ENCODE measurements at places on chromosomes 6 and 20.

DNA sequence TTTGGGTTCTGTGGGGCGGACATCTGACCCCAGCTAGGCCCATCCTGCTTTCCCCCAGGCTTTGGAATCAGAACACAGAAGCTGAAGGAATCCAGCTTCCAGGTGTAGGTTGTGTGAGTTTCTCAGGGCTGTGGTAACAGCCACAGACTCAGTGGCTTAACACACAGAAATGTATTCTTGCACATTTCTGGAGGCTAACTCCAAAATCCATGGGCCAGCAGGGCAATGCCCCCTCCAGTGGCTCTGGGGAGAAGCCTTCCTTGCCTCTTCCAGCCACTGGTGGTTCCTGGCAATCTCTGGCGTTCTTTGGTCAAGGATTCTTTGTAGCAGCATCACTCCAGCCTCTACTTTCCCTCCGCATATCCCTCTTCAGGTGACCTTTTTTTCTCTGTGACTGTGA, 1.3 kb upstream of the EMILIN3 start:
- DNase-seq = no peak

DNA sequence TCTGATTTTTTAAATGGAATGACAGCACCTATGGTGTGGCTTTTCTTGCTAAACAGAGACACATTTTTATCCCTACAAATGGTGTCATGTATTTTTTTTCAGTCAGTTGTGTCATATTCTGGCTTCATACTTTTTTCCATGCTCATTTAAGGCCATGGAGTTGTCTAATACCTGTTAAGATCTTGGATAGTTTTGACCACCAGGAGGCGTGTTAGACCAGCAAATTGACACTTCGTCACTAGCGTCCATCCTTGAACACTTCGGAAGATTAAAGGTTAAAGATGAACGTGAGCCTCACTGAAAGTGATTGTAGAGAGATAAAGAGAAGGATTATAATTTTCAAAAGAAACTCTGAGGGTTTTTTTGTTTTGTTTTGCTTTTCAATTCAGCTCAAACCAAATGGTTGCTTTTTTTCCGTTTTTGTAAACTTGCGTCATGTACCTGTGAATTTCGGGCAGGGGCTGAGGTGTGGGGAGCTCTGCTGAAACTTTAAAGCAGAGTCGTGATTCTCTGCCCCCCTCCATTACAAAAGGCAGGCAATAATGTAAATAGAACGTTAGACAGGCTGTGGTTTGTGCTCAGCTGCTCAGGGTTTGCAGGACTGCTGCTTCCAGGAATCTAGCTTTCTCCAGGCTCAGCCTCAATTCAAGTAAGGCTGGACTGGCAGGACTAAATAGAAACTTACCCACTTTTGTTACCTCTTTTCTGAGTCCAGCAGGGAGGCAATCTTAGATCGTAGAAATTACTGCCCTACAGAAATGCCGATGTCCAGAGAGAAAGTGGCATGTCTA, 245.1 kb downstream of the FOXA2 start:
- peak; percentile 8 for DNase-seq

DNA sequence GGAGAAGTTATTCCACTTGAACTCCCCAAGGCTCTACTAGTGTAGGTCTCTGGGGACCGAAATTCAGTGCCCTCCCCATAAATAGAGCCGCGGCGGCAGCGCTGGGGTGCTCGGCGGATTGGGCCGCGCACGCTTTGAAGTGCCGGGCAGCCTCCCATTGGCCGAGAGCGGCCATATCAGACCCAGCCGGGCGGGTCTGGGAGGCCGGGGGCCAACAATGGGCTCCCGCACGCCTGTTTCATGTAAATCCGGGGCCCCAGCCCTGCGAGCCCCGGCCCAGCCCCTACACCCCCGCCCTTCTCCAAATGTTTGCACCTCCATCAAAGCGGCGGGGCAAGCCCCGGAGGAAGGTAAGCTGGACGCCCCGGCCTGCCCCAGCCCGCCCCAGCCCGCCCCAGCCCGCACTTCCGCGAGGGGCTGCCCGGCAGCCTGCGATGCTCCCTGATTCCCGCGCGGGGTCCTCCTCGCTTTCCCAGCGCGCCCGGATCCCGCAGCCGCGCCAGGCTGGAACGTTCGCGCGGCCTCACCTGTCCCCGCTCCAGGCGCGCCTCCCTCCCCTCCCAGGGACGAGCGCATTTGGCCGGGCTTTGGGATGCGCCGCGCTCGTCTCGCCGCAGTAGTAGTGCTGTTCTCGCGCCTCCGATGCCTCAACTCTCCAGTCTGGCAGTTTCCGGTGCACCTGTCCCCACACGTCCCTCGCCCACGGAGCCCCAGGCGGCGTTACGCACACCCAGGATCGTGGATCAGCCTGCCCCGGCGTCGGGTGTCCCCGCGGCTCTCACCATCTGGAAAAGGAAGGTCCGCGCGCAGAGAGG, at the start of gene TBXT:
TBXT (minus strand) TSS at position 51 of the 815 bp plus-strand sequence. CDS start 260 bp downstream, outside the sequence.
- no peak for DNase-seq

DNA sequence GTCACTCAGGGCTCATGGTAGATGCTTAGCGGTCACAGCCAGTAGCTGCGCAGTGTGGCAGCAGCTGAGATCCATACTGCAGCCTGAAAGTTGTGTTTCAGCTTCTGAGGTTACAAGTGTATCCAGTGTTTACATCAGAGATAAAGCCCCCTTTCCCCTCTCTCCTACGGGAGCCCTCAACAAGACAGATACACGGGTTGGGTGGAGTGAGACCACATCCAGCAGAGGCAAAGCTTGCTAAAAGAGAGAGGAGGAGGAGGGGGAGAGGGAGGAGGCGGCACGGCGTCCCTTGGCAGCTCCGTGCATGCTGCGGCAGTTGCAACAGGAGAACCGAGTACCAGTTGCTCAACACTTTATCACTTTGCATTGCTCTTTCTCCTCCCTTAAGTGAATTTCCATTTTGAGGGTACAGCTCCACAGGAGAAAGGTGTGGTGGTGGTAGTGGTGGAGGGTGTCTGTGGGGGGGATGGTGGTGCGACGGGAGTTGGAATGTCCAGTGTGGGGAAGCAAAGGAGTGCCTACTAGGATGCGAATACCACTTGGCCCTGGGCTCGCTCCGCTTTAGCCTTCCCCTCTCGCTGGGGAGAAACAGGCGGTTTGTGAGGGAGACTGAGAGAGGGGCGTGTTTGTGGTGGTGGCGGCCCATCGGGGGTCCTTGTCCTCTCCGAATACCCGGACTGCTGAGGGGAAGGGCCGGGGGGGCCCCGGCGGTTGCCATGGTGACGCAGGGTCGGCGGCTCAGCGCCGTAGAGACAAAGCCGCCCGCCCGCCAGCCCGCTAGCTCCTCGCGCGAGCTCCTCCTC, 405 bp upstream of the RNF182 start:
- DNase-seq = no peak

- DNase-seq = no peak
Measured at GRCh38 chr6:166566026-166567011, 20.2 kb downstream of the RAMACL start.

DNA sequence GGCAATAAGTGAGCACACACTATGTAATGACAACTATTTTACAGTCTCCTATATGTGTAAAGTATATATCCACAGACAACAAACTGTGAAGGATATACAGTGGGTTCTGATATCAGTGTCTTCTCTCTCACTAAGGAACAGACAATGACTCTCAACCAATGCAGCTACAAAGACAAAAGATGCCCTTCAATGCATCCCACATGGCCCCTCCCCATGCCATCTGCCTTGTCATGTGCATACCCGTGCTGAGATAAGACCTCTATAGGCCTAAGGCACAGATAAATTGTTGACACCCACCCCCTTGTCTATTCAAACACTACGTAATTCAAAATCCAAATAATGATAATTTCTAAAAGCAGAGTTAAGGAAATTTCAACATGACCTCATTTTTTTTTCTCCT, 1123.5 kb upstream of the MAP3K7 start:
- DNase-seq = no peak

DNA sequence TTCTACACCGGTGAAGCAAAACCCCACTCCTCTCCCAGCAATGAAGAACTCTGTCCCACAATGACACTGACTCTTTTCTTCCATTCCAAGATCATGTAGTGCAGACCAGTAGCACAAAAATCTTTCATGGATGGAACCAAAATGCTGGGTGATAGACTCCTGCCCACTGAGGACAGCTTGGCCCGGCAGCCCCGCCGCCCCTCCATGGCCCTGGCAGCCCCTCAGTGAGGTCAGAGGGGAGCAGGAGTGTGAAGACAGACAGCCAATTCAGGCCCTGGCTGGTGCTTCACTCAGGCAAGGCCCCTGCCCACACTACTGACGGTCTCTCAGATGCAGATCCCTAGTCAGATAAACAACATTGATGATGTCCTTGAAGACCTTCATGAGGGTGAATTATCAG, 131.9 kb upstream of the SYNDIG1 start:
- no peak for DNase-seq

- no peak for DNase-seq
Measured at GRCh38 chr6:116244284-116244683, 9.6 kb downstream of the TSPYL4 start.

DNA sequence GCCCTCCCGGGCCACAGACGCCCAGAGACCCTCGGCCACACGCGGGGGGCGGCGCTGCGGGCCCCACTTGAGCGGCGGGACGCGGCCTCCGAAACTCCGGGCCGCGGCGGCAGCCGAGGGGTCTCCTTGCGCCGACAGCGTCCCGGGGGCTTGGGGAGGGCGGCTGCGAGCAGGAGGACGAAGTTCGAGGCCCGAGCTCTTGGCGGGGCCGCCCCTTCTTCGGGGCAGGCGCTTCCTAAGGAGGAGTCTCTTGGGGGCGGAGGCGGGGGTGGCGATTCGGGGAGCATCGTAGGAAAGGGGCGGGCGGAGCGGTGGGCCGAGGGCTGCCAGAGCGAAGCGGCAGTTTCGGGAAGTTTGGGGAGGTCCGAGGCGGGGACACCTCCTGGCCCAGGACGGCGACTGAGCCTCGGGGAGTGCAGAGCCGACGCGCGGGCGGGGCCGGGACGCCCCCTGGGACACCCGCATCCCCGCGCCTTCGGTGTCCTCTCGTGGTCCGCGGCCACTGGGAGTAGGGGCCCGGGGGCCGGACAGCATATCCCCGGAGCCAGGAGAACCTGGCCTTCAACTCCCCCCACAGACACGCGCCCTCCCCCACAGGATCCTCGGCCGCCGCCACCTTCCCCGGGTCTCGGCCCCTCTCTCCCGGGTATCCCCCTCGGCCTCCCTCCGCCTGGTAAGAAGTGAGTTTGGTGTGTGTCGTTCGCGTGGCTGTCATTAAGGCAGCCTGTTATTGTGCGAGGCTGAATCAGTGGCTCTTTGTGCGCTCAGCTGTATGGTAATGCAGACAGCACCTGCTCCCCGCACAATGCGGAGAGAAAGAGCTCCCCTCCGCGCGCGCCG, 613 bp upstream of the DLL1 start:
- DNase-seq = no peak

DNA sequence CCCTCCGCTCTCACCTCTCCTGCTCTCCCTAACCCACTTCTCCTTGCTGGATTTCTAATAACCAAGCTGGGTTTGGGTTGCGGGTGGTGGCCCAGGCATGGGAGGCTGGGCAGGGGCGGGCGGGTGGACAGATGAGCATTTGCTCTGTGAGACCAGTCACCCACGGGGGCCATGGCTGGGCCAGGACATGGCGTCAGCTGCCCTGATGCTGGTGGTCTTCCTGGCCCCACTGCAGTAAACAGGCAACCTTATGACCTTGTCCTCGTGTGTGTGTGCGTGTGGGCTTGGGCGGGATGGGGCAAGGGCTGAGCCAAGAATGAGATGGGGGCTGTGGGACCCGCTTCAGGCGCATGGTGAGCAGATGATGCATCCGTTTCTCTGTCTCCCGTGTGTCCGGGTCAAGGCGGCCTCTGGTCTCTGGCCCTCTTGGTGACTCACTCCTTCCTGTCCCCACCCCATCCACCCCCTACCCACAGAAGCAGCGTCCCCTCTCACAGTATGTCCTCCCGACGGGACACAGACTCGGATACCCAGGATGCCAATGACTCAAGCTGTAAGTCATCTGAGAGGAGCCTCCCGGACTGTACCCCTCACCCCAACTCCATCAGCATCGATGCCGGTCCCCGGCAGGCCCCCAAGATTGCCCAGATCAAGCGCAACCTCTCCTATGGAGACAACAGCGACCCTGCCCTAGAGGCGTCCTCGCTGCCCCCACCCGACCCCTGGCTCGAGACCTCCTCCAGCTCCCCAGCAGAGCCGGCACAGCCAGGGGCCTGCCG, 41.4 kb upstream of the MYL9 start:
- DNase-seq = no peak

DNA sequence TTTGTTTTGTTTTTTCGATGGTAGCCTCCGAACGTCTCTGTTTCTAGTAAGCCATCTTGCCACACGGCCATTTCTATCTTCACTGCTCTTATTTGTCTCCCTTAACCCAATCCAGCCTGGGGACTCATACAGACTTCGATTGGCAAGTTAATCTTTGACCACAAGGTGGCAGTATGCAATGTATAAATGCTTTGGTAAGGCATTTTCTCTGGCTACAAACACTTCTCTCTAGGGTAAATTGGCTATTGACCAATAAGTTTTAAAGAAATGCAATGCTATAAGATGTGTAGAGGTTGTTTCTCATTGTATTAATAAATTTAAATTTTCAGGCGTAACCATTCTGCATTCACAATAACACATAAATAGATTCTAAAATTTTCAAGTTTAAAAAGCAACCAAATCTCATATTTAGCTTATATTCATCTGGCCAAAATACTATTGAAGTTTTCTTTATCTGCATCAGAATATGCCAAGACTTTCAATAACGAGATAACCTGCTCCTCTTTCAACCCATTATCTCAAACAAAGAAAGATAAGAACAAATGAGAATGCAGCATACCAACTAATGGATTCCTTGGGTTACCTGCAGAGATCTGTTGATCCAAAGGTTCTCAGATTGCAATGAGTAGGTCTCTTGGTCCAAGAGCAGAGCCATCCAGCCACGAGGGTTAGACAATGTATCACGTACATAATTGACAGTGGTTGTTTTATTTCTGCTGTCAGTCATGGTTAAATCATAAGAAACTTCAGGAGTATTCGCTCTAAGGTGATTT, 231.9 kb downstream of the PKHD1 start:
- DNase-seq = no peak

- peak; percentile 45 for DNase-seq
Measured at GRCh38 chr20:4108495-4109306, 93.3 kb upstream of the RNF24 start.

DNA sequence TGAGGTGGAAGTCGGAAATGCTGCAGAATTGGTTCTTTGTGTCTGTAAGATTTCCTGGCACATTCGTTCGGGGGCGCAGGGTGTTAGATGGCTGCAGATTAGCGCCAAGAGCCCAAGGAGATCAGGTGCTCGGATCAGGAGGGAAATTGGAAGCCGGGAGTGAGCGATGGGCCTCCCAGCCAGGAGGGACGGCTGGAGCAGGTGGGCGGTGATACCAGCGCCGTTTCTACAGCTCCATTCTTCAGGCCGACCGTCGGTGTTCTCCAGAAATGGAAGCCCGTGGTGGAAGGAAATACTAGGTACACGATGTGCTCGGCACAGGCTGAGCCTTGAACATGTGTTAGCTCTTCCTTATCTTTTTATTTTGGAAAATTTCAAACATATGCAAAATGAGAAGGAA, 6.5 kb downstream of the SIRPA start:
- DNase-seq = no peak

GRCh38 chr20:20333866-20334265, 34.0 kb upstream of the INSM1 start:
- DNase-seq = no peak

- no peak for DNase-seq
Measured at GRCh38 chr20:56779452-56780143, 150.5 kb downstream of the TFAP2C start.

GRCh38 chr6:120965814-120966213, 368.5 kb downstream of the TBC1D32 start:
- no peak for DNase-seq

- no peak for DNase-seq
Measured at GRCh38 chr6:15426901-15427300, 181.0 kb downstream of the JARID2 start.

GRCh38 chr6:115396112-115396906, 664.4 kb downstream of the FRK start:
- DNase-seq = no peak

- DNase-seq = no peak
Measured at GRCh38 chr20:18430172-18430826, 36.5 kb downstream of the DZANK1 start.
